ENCODE measurements at places on chromosomes 7 and 10. TPM values are rescaled to one million over a fixed set of nuclear protein-coding genes. Genes with fewer than 3 reads are reported as not detected.

- H3K36me3 ChIP-seq: no peaks in the 10 kb centered on the region
- no peak overlapping the region for H3K27ac ChIP-seq
- H3K4me3 ChIP-seq: no peak overlapping the region
- H3K4me1 ChIP-seq: peaks cover 10% of the 10 kb centered on the region
- no peak for DNase-seq
Measured at GRCh38 chr10:92753865-92754264, 64.1 kb downstream of the HHEX start.

GRCh38 chr7:23462846-23463245, 7.4 kb downstream of the IGF2BP3 start:
- no peak overlapping the region for H3K4me3 ChIP-seq
- peaks cover 40% of the 10 kb centered on the region for H3K4me1 ChIP-seq
- no peaks in the 10 kb centered on the region for H3K36me3 ChIP-seq
- peak; percentile 61 for DNase-seq
- H3K27me3 ChIP-seq: no peaks in the 10 kb centered on the region

- DNase-seq: no peak
- H3K4me1 ChIP-seq: no peaks in the 10 kb centered on the region
- H3K27me3 ChIP-seq: no peaks in the 10 kb centered on the region
- no peaks in the 10 kb centered on the region for H3K36me3 ChIP-seq
- H3K4me3 ChIP-seq: no peak overlapping the region
- H3K27ac ChIP-seq: no peak overlapping the region
Measured at GRCh38 chr7:70380421-70381015, 751.4 kb upstream of the GALNT17 start.

- H3K4me3 ChIP-seq: no peak overlapping the region
- peak; percentile 55 for DNase-seq
- H3K27ac ChIP-seq: no peak overlapping the region
- H3K36me3 ChIP-seq: no peaks in the 10 kb centered on the region
Measured at GRCh38 chr10:19788075-19788686, 28.1 kb upstream of the PLXDC2 start.

GRCh38 chr10:68151453-68151852, 42.2 kb downstream of the MYPN start:
- H3K36me3 ChIP-seq: peaks cover 12% of the 10 kb centered on the region
- no peaks in the 10 kb centered on the region for H3K27me3 ChIP-seq
- DNase-seq: no peak
- no peak overlapping the region for H3K4me3 ChIP-seq
- peaks cover 30% of the 10 kb centered on the region for H3K4me1 ChIP-seq

DNA sequence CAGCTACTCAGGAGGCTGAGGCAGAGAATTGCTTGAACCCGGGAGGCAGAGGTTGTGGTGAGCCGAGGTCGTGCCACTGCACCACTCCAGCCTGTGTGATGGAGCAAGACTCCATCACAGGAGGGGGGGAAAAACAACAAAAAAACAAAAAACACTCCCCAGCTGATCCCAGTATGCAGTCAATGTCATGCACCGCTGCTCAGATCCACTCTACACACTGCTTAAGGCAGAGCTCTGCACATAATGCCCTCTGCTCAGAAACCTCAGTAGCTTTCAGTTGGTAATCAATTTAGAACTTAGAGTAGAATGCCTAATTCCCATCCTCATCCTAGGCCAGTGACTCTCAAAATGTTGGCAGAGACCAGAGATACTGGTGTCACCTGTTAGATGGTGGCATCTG, 43.9 kb downstream of the PDSS1 start:
- H3K36me3 ChIP-seq: peaks cover 24% of the 10 kb centered on the region
- H3K4me1 ChIP-seq: no peaks in the 10 kb centered on the region
- H3K4me3 ChIP-seq: no peak overlapping the region
- no peak overlapping the region for H3K27ac ChIP-seq
- DNase-seq: no peak
- H3K27me3 ChIP-seq: no peaks in the 10 kb centered on the region

GRCh38 chr7:1569833-1570632, at the start of gene PSMG3:
Gene PSMG3, minus strand, starts transcription at chr7:1570032. Its CDS starts 693 bp downstream, at chr7:1569339.
- peak within 1 kb of the TSS; percentile 75 for H3K4me3 ChIP-seq
- peak; percentile 88 for DNase-seq
- H3K4me1 ChIP-seq: peaks cover 42% of the 10 kb centered on the region
- H3K27me3 ChIP-seq: no peaks in the 10 kb centered on the region

DNA sequence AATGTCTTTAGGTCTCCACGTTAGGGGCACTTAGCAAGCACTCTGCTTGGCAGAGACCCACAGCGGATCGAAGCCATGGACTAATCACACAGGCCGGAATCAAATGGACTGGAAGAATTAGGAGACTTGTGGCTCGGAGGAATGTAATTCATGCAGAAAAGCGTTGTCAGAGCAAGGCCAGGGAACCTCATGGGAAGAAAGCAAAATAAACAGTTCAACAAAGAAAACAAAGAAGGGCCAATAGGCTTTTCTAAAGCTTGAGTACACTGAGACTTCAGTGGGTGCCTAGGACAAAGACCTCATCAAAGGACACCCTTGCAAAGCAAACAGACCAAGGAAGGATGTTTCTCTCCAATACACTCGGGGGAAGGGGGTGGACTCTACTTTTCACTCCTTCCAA, 171.1 kb downstream of the GLI3 start:
- no peak overlapping the region for H3K4me3 ChIP-seq
- no peaks in the 10 kb centered on the region for H3K36me3 ChIP-seq
- H3K27ac ChIP-seq: no peak overlapping the region
- peaks cover 21% of the 10 kb centered on the region for H3K4me1 ChIP-seq
- no peaks in the 10 kb centered on the region for H3K27me3 ChIP-seq
- no peak for DNase-seq

Gene SYCE1
- total RNA-seq: not detected

Gene ANKRD30A
- 0.12 TPM for total RNA-seq

GRCh38 chr10:88913788-88914187, 33.7 kb downstream of the STAMBPL1 start:
- no peaks in the 10 kb centered on the region for H3K4me1 ChIP-seq
- H3K36me3 ChIP-seq: no peaks in the 10 kb centered on the region
- H3K27me3 ChIP-seq: no peaks in the 10 kb centered on the region
- no peak overlapping the region for H3K27ac ChIP-seq

- H3K27me3 ChIP-seq: no peaks in the 10 kb centered on the region
- no peak overlapping the region for H3K4me3 ChIP-seq
- no peaks in the 10 kb centered on the region for H3K4me1 ChIP-seq
- no peaks in the 10 kb centered on the region for H3K36me3 ChIP-seq
- no peak for DNase-seq
- H3K27ac ChIP-seq: no peak overlapping the region
Measured at GRCh38 chr10:72598769-72599701, 26.8 kb downstream of the MICU1 start.

Gene PLCE1
- 11.4 TPM for total RNA-seq

DNA sequence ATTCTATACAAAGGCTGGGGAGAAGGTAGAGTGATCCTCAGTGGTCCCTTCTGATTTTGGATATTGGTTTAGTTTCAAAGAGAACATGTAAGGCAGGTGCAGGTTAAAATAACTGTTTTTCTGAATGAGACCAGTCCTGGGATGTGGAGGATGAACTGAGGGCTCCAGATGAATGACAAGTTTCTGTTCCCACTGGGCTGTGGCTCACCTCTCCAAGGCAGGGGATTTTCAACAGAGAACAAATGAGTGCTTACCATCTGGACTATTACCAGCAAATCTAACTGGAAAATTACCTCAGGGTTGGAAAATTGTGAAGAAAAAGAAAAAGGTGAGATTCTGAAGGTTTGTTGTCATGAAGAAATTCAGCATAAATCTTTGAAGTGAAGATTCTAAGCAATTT, 8.0 kb downstream of the LAMB4 start:
- no peaks in the 10 kb centered on the region for H3K4me1 ChIP-seq
- DNase-seq: no peak
- H3K27me3 ChIP-seq: no peaks in the 10 kb centered on the region
- no peaks in the 10 kb centered on the region for H3K36me3 ChIP-seq

- H3K27me3 ChIP-seq: no peaks in the 10 kb centered on the region
- no peaks in the 10 kb centered on the region for H3K36me3 ChIP-seq
- H3K4me3 ChIP-seq: no peak overlapping the region
- H3K4me1 ChIP-seq: no peaks in the 10 kb centered on the region
Measured at GRCh38 chr7:29335188-29336083, 140.9 kb downstream of the CHN2 start.

Gene RASA4
- total RNA-seq: 15.8 TPM

Gene DNAJC9
- 283 TPM for total RNA-seq

DNA sequence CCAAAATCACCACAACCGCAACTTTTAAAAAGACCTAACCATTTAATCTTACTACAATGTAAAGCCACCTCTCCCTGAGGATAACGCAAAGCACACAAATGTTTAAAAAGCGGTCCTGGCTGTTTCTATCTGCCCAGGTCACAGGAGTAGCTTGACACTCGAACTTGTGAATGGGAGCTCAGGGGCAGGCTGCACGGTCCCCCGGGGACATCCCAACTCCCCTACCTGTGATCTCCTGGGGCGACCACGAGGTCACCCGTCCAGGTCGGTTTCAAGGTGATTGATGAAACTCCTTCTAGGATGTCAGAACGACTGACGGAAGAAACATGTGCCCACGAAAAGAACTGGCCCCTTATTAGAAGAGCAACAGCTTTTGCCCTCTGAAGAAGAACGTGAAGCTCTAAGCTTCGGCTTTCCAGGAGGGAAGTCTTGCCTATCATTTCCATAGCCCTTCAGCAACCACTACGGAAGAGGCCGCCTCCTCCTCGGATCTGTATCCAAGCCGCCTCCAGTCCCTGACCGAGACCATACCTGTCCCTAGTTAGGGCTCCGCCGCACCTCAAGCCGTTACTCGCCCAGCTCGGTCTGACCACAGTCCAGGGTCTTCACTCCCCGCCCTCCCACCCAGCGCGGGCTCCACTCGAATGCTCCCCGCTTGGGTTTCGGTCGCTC, 459 bp downstream of the CYCS start:
- H3K27me3 ChIP-seq: no peaks in the 10 kb centered on the region
- peaks cover 42% of the 10 kb centered on the region for H3K36me3 ChIP-seq
- H3K4me1 ChIP-seq: 0 out of 2 replicates have a peak, but pooled peaks cover 10% of the 10 kb centered on the region
- H3K4me3 ChIP-seq: peak overlapping the region; percentile 100
- DNase-seq: no peak
- no peak overlapping the region for H3K27ac ChIP-seq

DNA sequence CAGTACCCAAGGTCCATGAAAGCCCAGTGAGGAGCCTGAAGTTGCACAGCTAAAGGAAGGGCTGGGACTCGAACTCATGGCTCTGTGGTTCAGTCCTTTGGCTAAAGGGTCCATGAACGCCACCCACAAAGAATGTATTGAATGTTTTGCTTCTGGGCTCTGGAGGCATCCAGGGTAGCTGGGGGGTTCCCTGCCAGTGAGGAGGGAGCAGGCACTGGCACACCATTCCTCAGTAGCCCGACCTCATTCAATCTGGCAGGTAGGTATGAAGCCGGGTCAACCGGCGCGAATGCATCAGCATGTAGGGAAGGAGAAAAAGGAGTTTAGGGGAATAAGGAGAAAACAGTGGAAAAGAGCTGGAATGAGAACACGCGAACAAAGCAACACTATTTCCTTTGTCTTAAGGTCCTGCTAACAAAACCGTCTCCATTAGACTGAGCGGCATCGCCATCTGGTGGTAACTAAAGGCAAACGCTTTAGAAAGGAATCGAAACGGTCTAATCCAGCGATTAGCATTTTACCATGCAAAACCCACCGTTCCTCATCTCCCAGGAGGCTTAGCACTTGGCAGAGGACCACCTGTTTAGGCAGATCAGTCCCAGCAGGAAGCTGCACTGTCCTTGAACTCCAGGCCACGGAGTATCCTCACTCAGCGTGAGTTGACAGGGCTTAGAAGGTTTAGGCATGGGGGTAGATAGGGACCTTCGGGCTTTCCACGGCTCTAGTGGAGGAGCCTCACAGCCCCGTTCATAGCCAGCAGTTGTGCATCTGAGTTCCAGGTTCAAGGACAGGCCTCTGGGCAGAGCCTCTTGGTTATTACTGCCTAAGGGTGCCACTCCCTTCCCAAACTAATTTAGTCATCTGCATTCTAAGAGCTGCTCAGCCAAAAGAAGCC, 122.8 kb downstream of the UBE2H start:
- H3K27ac ChIP-seq: peak overlapping the region; percentile 76
- peaks cover 34% of the 10 kb centered on the region for H3K4me1 ChIP-seq
- DNase-seq: peak; percentile 86
- H3K27me3 ChIP-seq: no peaks in the 10 kb centered on the region
- peak overlapping the region; percentile 56 for H3K4me3 ChIP-seq

GRCh38 chr10:70722820-70723424, 50.6 kb downstream of the ADAMTS14 start:
- peaks cover 13% of the 10 kb centered on the region for H3K4me1 ChIP-seq
- no peaks in the 10 kb centered on the region for H3K36me3 ChIP-seq
- peak; percentile 79 for DNase-seq
- H3K4me3 ChIP-seq: no peak overlapping the region

DNA sequence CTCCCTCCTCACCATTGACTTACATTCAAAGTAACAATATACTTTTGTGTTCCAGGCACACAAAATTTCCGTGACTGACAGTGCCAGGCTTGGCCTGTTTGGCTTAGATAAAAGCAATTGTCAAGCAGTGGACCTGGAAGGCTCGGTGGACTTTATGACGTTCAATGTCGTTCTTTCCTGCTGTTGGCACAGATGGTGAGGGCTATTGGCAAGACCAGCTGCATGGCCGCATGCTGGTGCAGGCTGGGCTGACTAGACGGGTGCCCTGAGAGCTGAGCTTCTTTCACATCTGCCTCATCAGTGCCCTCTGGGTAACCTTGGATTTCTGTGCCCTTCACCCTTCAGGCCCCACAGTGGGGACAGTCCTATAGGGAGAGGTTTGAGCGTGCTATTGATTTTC, 45.2 kb downstream of the WIPF3 start:
- H3K4me3 ChIP-seq: no peak overlapping the region
- no peaks in the 10 kb centered on the region for H3K27me3 ChIP-seq
- H3K4me1 ChIP-seq: peaks cover 8% of the 10 kb centered on the region
- no peak overlapping the region for H3K27ac ChIP-seq
- DNase-seq: no peak

Gene KLF14
- total RNA-seq: not detected

DNA sequence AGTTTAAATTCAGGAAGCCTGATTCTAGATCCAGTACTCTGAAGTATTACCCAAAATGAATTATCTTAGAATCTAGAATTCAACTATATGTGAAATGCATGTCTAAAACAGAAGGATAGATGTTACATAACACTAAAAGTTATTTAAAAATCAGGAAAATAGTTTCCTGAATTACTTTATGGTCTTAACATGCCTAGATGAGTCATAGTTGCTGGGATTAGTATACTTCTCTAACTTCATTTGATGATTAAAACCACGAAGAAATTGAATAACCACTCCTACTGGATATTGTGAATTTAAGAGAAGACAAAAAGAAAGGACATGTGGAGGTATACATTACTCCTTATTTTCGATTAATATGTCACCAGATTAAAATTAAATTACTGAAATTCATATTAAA, 65.5 kb downstream of the ATAD1 start:
- no peak overlapping the region for H3K4me3 ChIP-seq
- no peaks in the 10 kb centered on the region for H3K27me3 ChIP-seq
- 0 out of 2 replicates have a peak, but pooled peaks cover 4% of the 10 kb centered on the region for H3K4me1 ChIP-seq

Gene LOXL4
- 7.8 TPM for total RNA-seq

DNA sequence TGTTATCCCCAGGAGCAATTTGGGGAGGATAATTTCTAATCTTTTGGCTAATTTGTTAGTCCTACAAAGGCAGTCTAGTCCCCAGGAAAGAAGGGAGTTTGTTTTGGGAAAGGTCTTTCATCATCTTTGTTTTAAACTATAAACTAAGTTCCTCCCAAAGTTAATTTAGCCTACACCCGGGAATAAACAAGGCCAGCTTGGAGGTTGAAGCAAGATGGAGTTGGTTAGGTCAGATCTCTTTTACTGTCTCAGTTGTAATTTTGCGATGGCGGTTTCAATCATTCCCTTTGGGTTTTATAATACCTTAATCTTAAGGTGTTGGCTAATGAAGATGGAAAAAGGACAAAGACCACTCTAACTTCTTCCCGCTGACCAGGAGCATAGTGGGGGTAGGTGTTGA, 166.4 kb upstream of the NAMPT start:
- peaks cover 39% of the 10 kb centered on the region for H3K36me3 ChIP-seq
- no peak overlapping the region for H3K4me3 ChIP-seq
- no peak for DNase-seq
- no peak overlapping the region for H3K27ac ChIP-seq

Measured in PC-3 (cell line).